ENCODE measurements at places on chromosomes 12 and 14.

DNA sequence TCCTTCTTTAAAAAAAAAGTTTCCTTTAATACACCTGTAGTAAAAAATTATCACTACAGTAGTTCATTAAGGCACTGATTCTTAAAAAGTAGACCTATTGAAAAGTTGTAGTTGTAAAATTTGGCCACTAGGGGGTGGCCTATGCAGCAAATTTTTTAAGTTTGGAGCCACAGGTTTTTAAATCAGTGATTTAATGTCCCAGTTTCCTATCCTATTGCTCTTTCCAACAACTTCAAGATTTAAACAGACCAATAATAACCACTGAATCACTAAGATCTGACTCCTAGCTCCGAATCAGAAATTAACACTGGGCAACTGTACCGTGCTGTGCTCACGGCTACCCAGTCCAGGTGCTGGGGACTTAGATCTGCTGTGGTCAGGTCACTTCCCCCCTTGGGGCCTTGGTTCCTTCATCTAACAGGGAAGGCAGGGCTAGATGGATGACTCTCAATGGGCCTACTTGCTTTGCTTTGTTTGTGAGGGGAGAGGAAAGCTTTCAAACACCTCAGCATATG lies 279.3 kb downstream of the MED13L start:
- DNase-seq = peak; percentile 54

- DNase-seq = no peak
Observed at GRCh38 chr12:1797991-1798640, 22.2 kb upstream of the LRTM2 start.

DNA sequence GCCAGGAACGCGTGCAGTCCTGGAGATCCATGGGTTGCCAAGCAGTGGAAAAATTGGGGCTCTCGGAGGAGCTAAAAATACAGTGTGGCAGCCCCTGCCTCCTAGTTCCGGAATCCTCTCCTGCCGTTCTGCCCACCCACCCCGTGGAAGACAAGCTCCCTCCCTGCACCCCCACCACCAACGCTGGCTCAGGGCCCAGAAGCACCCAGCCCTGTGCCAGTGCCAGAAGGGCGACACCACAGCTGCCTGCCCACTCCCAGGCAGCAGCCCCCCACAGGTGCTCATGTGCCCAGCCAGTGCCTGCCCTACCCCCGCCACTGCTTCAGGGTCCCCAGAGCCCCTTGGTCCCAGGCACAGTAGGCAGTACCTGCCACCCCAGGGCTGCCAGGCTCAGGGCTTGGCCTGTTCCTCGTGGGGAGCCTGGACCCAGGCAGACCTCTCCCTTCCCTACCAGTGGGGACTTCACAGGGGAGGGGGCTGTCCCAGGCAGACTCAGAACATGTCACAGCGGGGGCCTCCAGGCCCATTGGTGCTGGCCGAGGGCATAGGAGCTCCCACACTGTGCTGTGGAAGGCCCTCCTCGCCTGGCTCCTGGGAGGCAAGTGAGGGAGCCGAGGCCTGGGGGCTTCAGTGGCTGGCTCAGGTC lies 7.4 kb downstream of the INF2 start:
- no peak for DNase-seq

DNA sequence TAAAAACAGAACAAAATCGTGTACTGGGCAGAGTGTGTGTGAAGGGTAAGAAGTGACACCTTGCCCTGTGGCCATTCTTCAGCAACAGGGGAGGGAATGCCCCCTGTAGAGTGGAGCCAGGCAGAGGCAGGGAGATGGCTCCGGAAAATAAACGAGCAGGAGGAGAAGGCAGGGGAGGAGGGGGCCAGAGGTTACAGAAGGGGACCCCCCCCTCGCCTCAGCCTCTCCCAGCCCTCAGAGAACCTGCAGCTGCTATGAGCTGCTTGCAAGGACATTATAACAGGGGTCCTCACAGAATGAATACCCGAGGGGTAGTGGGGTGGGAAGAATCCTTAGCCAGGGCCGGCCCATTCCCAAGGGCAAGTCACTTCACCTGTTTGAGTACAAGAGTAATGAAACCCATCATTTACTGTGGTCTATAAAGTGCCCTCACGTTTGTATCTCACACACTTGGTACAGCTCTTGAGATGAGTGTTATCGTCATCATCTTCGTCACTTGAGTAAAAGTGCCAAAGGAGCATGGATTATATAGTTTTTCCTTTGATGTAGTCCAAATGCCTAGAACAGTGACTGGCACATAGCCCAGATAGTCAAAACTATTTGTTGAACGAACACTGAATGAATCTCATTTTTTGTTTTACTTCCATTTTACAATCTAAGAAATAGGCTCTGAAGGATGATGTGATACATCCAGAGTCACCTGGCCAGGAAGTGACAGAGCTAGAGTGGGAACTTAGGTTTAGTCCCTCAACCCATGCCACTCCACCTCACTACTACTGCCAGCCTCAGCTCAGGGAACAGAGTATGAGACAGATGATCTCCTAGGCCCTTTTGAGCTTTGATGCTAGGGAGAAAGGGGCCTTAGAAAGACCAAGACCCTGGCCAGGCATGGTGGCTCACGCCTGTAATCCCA lies 14.5 kb downstream of the SCNN1A start:
- no peak for DNase-seq

- DNase-seq = no peak
Observed at GRCh38 chr14:51653775-51654532, 2.2 kb downstream of the FRMD6 start.
